ENCODE measurements at places on chromosomes 3 and 15.

GRCh38 chr3:150022381-150023238, 51.9 kb upstream of the PFN2 start:
- DNase-seq, result no peak

DNA sequence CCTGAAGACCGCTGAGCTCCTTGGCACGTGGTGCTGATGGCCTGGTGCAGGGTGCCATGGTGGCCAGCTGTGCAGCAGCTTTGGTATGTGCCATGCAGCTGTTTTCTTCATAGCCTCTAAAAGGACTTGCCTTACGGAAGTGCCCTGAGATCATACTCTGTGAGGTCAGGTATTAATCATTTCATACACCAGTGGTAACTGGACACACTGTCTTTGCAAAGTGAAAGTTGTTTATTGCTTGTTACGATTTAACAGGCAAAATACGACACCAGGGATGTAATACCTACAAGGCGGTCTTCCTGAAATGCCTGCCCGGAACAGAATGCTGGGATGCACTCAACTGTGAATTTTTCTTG, 184.6 kb downstream of the ATP10A start:
- DNase-seq, result no peak

DNA sequence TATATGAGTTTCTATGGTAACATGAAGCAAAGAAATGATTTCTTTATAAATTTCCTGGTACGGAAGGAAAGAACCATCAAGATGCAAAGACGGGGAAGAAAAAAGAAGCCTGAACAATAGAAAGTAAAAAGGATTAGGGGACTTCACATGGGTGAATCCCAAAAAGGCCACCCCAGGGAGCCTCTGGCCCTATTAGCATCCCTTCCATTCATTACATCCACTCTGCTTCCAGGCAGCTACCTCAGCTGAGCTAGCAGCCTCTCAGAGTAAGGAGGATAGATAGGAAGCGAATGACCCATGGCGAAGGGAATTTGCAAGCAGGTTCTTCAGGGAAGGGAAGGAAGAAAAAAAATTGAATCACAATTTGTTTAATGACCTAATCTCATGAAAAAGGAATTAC, 81.6 kb downstream of the GABRB3 start:
- DNase-seq, result no peak

DNA sequence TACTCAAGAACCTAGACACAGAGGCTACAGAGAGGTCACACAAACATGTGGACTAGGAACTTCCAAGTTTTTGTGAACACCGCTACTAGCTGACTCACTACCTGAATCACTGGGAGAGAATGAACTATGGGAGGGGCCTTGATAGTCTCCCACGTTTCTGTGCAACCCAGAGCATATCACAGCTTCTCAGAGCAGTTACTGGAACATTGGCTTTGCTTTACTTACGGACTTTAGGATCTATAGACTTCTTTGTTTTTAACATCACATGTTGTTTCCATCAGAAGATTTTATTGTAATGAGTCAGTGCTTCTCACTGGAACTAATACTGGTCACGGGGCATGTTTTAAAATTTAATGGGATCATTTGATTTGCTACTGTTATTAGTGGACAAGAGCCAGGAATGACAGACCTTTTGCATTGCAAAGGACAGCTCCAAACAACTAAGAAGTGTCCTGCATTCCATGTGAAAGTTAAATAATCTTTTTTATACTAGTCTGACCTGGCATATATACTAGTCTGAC, 35.6 kb downstream of the RTP4 start:
- no peak for DNase-seq

DNA sequence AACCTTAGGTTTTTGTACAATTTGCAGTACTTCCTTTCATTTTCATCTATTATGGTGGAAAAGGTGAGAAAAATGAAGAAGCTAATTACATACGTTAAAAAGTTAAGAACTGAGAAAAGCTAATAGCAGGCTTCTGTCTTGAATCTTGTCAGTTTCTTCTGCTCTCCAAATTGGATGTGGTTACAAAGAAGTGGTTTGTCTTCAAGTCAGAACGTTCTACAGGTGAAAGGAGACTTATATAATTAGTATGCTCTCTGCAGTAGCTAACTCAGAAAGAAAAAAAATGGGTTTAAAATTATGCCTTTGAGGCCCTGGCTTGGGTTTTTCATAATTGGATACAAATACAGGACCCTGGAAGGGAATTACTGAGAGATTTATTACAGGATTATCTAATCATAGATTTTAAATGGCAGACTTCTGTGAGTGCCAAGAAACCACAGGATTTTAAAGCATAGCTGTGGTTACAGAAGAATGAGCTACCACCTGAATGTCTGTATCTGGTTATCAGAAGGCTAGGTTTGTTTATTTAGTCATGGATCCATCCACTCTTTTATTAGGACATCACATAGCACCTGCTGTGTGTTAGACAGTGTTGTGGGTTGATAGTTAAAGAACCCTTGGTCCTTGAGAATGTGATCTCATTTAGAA, 528.1 kb upstream of the MCTP2 start:
- DNase-seq, result no peak

DNA sequence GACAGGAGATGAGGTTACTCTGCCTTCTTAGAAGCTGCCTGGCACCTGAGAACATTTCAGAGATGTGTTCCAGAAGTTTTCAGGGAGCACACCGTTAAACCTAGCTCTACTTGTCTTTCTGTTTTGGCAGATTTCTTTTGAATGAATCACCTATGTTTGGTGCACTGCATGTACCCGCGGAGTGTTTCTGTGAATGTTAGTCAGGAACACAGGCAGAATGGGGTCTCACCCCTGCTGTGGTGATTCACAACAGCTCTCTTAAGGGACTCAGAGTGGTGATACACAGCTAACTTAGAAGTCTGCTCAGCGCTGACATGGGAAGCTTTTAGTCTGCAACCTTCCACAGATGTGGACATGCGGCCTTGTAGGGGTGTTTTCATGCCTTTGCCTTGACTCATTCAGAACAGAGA, 24.0 kb downstream of the TSEN2 start:
- DNase-seq, result no peak

GRCh38 chr15:78715930-78716329, 74.9 kb upstream of the CHRNB4 start:
- DNase-seq, result no peak

DNA sequence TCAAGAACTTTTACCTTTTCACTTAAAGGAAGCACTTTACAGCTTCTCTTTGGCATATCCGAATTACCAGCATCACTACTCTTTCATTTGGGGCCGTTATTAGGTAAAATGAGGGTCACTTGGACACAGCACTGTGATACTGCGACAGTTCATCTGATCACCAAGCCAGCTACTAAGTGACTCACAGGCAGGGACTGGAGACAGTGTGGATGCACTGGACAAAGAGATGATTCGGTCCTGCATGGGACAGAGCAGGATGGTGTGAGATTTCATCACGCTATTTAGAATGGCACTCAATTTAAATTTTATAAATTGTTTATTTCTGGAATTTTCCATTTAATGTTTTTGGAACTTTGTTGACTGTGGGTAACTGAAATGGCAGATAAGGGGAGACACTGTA, 166.9 kb upstream of the IL12A start:
- no peak for DNase-seq

DNA sequence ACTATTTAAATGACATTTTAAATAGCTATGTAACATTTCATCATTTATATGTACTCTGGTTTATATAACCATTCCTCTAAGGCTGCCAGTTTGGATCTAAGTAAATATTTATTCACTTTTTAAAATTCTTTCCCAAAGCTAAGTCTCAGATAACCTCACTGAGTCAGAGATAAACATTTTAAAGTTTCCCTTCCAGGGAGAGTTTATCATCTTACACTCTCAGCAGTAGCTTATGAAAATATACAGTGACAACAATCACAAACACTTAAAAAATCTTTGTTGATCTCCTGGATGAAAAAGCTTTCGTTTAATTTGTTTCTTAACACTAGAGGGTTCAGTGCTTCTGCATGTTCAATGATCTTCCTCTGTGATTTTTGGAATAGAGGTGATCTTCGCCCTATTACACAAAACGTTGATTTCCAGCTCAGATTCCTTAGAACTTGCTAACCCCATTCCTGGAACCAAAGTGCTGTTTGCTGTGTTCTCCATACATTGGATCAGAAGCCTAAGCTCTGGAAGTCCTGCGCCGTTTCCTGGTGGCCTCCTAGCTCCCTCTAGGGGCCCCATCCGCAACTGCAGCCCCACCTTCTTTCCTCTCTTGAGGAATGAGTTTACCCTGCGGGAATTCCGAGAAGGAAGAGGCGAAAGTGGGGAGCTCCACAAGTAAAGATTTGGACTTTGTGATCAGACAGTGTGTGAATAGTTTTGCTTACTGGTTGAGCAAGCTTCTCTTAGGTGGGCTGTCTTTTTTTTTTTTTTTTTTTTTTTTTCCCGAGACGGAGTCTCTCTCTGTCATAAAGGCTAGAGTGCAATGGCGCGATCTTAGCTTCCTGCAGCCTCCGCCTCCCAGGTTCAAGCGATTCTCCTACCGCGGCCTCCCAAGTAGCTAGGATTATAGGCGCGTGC, 29.3 kb upstream of the SACM1L start:
- DNase-seq, result peak; percentile 54

GRCh38 chr3:147760085-147760484, 350.9 kb downstream of the ZIC1 start:
- DNase-seq, result no peak

- peak; percentile 32 for DNase-seq
Measured at GRCh38 chr3:38131621-38132369, 5.1 kb downstream of the ACAA1 start.

DNA sequence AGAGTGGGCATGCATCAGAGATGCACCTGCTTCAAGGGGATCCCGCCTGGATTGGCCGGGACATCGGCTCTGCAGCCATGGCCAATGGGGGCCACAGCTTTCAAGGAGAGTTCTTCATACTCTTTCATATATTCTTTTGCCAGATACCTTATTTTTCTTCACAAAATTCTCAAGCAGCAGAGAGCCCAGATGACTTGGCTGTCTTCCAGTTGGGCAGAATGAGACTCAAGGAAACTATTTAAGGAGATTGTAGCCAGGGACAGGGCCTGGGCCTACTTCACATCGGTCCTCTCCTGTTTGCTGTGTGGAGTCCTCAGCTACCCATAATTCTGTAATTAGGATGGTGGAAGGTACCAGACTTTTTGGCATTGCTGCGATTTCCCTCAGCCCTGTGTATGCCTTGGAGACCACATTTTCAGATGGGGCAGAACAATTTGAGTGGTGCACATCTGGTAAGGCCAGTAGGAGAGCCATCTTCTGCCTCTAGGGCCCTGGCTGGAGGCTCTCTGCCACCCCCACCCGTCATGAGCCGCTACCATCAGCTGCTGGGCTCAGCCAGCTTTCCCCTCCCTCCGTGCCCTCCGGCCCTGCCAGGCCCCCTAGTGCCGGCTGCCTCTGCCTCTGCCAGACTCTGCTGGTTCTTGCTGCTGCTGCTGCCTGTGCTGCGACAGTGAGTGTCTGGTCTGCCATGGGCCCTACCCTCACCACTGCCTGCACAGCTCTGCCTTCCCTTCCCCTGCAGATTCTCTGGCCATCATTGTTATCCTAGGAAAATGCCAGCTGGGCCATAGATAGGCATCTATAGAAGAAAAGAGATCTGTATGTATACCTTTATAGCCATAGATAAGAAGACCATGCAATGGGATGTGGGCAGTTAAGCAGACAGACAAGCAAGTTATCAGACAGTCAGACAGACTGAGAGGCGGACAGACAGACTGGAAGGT, 6.7 kb downstream of the PLIN1 start:
- DNase-seq, result no peak

DNA sequence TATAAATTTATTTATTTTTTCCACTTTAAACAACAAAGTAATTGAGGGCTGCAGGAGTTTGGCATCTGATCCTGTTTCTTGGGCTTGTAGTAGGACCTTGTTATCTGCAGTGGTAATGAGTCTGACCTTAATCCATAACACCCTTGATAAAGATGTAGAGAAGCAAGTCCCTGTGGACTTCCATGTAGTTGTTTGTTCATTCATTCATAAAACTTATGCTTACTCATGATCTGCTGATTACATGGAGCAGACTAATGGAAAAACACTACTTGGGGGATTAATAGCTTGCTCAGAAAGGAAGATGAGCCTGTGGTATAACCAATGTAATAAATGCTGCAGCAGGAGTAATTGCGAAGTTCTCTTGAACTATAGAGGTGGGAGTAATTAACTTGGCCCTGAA, 271.5 kb upstream of the TBL1XR1 start:
- DNase-seq, result no peak

- no peak for DNase-seq
Measured at GRCh38 chr3:177426106-177426877, 229.0 kb upstream of the TBL1XR1 start.

GRCh38 chr15:26562336-26562735, 210.5 kb downstream of the GABRB3 start:
- DNase-seq, result no peak

DNA sequence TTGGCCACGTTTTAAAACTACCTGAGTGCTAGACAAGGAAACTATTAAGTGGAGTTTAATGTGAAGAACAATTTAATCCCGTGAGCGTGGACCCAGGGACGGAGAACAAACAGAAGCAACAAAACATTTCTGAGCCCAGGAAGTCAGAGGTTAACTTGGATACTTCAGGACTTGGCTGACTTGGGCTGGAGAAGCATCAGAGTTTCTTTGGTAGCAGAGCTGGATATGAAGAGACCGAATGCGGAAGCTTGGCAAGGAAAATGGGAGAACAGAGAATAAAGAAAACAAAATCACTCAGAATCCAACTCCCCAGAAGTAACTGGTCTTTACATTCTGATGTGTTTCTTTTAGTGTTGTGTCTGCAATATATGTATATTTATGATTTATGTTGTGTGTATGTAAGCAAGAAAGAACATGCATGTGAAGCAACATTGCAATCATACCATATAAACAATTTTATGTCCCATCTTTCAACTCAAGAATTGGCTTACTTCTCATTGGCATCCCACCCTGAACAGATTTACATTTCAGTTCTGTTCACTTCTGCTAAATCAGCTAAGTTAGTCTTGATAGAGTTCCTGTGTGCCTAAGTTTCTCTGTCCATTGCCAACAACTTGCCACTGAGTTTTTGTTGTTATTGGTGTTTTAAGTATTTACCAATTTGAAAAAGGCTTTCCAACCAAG, 17.2 kb upstream of the PLOD2 start:
- no peak for DNase-seq

GRCh38 chr3:190586631-190587011, 72.7 kb downstream of the IL1RAP start:
- peak; percentile 41 for DNase-seq

DNA sequence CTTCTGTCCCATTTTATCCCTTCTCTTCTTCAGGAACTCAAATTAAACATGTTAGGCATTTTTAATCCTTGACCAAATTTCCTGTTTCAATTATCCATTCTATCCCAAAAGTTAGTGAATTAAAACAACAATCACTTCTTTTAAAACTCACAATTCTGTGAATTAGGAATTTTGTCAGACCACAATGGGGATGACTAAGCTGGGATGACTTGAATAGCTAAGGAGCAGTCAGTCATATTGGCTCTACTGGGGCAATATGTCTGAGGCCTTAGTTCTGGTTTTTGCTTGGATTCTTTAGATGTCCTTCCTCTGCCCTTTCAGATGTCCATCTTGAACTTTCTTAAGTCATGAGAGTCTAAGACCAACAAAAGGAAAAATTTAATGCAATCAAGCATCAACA, 178.2 kb upstream of the TGFBR2 start:
- no peak for DNase-seq

- DNase-seq, result peak; percentile 26
Measured at GRCh38 chr3:182909318-182910040, 70.9 kb downstream of the DCUN1D1 start.

Data from CD4-positive, alpha-beta T cell treated with Interleukin-17A for 1 hour (primary cell).